LoVo (cell line): ENCODE measurements at places on chromosomes 7 and 10.

DNA sequence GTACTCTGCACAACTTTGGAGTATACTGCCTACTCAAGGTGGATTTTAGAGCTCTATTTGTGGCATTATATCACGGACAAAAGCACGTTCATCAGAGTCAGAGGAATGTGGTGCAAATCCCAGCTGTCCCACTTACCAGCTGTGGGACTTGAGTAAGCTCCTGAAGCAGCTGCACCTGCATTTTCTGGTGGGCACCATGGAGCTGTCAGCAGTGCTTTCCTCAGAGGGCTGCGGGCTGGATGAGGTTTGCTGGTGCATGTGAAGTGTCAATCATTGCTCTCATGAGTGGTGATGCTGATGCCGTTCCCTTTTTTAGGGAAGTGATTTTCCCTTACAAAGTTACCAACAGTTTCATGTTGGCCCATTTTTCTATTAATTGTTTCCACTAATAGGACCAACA is 53.4 kb downstream of the EGFR start:
- no peak for DNase-seq

DNA sequence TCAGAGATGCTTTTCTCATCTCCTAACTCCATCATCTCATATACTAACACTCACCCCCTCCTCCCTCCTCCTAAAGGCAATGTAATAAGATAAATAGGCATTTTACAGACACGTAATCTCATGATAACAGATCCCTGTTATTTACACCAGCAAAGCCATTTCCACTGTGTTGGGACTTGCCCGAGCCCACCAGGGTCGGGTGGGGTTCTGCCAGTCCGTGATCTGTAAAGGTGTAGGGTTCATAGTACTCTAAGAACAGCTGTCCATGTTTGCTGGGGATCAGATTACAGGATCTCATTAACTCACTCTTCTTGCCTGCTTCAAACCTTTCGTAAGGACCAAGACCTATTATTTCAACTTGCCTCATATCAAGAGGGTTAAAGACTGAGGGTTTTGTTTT is 172.4 kb downstream of the FZD1 start:
- no peak for DNase-seq

GRCh38 chr10:69858201-69858600 is 56.5 kb downstream of the COL13A1 start:
- no peak for DNase-seq

- peak; percentile 99 for DNase-seq
Observed at GRCh38 chr7:130486114-130486953, 5.6 kb upstream of the MEST start.

GRCh38 chr7:111400088-111400487 is 162.2 kb downstream of the IMMP2L start:
- no peak for DNase-seq

GRCh38 chr10:3750006-3750816 is 34.8 kb downstream of the KLF6 start:
- DNase-seq = no peak

DNA sequence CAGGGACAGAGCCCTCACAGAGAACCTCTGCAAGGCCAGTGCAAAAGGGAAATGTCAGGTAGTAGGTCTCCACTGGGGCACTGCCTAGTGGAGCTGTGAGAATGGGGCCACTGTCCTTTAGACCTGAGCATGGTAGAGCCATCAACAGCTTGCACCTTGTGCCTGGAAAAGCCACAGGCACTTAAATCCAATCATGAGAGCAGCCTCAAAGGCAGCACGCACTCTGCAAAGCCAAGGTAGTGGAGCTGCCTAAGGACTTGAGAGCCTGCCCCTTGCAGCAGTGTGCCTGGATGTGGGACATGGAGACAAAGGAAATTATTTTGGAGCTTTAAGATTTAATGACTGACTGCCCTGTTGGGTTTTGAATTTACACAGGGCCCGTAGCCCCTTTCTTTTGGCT is 918.5 kb upstream of the POT1 start:
- no peak for DNase-seq

DNA sequence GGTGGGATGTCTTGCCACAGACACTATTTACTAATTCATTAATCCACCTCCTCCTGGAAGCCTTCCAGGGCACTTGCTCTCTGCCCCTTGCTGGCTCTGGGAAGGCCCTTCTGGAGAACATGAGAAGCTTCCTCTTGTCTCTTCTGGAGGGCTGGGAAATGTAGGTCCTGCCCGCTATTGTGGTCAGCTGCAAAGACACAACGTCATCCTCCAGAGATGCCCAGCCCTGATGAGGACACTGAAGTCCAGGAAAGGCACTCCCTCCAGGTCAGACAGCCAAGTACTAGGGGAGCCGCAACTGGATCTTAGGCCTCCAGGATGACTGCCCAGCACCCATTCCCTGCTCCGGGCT is 9.6 kb upstream of the TACR2 start:
- DNase-seq = no peak

GRCh38 chr7:5699467-5700384 is 81.7 kb downstream of the RNF216 start:
- no peak for DNase-seq

DNA sequence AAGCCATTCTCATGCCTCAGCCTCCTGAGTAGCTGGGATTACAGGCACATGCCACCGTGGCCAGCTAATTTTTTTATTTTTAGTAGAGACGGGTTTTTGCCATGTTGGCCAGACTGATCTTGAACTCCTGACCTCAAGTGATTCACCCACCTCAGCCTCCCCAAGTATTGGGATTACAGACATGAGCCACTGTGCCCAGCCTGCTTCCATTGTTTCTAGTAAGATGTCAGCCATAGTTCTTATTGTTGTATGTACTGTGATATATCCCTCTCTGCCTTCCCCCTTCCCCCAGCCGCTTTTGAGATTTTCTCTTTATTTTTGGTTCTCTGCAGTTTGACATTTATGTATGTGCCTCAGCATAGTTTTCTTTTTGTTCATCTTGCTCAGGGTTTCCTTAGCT is 87.9 kb upstream of the KLF14 start:
- no peak for DNase-seq

DNA sequence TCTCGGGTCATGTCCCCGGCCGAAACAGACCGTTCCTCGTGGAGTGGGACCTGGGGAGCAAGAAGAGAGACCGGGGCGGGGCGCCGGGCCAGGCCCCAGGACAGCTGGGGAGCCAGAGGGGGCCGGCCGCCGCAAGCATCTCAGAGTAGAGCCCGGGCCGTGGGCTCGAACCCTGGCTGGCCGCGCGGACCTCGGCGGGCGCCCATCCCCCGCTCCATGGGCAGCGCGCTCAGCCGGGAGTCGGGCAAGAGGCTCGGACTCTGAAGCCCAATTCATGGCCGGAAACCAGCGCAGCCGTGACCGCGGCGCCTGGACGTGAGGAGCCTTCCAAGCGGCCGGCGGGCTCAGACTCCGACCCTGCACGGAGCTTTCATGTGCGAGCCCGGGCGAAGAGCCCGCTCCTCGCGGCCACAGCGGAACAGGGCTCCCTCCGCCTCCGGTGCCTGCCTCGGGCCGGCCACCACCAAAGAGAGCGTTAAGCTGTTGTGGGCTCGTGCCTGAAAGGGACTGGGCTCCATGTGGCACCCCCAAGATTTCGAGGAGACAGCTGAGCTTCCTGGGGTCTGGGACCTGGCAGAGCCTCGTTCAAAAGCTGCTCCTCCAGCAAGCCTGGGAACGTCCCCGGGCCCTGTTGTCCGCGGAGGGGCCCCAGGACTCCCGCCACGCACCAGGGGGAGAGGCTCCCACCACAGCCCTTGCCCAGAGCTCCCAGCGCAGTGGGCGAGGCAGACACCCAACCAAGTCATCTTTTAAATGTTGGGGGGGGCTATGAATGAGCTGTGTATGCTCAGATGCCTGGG is 757 bp upstream of the GRID1 start:
- no peak for DNase-seq

DNA sequence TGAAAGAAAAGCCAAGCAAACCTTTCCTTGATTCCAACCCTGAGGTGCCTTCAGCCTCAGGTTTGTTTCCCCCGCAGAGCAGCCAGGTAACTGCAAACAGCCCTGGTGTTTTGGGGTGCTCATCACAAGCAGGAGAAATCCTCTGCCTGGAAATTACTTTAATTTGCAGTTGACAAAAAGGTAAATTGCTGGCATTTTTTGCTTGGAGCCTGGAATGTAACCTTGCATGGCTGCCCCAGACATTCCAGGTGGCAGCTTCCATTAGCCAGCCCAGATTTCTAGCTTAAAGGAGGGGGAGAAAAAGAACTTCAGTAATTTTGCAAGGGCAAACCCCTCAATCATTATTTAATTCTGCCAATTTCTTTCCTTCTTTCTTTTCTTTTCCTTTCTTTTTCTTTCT is 194.4 kb downstream of the MYOF start:
- DNase-seq = no peak

- peak; percentile 12 for DNase-seq
Observed at GRCh38 chr10:114925587-114926586, 12.1 kb upstream of the TRUB1 start.

GRCh38 chr10:86600296-86600695 is 54.1 kb upstream of the OPN4 start:
- no peak for DNase-seq

- DNase-seq = no peak
Observed at GRCh38 chr10:37701781-37702493, 155.5 kb downstream of the ZNF248 start.

DNA sequence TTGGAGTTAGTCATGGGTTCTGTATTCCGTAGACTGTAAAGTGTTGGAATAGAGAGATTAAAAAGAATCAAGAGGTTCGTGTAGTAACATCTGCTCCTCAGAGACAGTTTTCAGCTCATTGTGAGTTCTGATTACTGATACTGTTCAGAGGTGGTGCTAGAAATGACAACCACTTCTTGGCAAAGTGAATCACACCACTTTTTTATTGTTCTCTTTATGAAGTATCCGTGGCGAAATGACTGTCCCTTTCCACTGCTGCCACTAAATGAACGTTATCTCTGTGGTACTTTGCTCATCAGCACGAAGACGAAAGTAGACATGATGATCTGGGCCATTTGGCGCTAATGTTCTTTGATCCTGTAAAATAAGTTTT is 860 bp downstream of the RPP30 start:
- DNase-seq = no peak

- DNase-seq = no peak
Observed at GRCh38 chr10:31630861-31631567, 297.6 kb downstream of the ARHGAP12 start.

- DNase-seq = no peak
Observed at GRCh38 chr10:26728957-26729356, 31.5 kb downstream of the PDSS1 start.
